ENCODE measurements at places on chromosomes 6 and 20.

GRCh38 chr6:2485116-2485515 lies 239.7 kb upstream of the GMDS start:
- no peak for DNase-seq

GRCh38 chr6:13535306-13535705 lies 39.1 kb upstream of the SIRT5 start:
- DNase-seq = no peak

GRCh38 chr6:144953552-144954240 lies 668.6 kb downstream of the UTRN start:
- no peak for DNase-seq

DNA sequence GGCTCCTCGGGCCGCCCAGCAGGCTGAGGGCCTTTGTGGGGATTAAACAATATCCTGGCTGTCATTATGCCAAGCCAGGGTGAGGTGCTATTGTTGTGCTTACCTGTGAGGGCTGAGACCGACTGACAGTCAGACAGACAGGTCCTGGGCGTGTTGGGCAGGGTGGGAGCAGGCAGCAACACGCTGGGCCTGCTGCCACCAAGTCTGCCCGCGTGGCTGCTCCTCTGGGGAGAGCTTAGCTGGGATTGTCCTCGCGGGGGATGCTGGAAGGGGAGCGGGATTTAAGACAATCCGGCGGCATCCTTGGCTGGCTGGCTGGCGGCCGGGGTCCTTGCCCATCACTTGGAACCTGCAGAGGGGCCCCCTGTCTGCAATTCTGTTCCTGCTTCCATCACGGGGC lies 20.0 kb downstream of the ITPR3 start:
- DNase-seq = no peak

DNA sequence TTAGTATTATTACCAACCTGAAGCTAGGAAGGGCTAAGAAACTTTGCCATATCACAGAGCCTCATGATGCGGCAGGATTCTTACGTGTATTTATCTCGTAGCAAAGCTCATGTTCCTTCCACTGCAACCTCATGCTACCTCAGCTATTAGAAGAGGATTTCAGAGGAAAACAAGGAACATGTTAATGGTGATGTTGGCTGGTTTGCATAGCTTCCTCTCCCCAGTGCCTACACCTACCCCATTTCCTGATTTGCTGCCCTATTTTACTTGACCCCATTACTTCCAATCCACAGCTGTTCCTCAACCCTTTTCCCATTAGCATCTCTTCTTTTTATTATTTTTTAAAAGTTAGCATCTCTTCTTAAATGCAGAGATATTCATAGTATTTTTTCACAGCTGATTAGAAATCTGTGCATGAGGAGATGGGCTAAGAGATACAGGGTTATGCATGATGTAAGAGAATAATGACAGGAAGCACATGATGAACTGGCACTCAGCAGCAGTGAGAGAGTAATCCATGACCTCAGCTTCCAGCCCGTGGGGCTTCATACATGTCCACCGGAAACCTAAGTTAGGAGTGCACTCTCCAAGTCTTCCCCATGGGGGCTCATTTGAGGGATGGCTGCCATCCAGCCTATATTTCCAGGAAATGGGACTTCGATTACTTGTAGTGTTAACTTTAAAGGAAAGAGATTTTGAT lies 106.1 kb upstream of the ASF1A start:
- no peak for DNase-seq

- DNase-seq = no peak
Measured at GRCh38 chr20:33909331-33909921, 84.3 kb upstream of the RALY start.

GRCh38 chr6:26550250-26550993 lies 12.3 kb downstream of the HMGN4 start:
- DNase-seq = peak; percentile 73

DNA sequence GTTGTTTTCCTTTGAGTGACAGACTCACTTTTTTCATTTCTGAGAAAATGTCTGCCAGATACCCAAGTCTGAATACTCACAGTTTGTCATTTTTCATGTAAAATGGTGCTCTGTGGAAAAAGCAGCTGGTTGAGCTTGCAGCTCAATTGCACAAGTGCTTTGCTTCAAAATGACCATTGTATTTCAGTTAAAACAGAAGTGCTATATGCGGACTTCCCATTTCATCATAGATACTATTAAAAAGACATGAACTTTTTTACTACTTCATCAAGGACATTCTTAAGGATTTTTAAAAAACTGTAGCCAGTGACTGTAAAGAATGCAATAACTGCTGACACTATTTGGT lies 61.5 kb downstream of the KCNS1 start:
- DNase-seq = no peak

DNA sequence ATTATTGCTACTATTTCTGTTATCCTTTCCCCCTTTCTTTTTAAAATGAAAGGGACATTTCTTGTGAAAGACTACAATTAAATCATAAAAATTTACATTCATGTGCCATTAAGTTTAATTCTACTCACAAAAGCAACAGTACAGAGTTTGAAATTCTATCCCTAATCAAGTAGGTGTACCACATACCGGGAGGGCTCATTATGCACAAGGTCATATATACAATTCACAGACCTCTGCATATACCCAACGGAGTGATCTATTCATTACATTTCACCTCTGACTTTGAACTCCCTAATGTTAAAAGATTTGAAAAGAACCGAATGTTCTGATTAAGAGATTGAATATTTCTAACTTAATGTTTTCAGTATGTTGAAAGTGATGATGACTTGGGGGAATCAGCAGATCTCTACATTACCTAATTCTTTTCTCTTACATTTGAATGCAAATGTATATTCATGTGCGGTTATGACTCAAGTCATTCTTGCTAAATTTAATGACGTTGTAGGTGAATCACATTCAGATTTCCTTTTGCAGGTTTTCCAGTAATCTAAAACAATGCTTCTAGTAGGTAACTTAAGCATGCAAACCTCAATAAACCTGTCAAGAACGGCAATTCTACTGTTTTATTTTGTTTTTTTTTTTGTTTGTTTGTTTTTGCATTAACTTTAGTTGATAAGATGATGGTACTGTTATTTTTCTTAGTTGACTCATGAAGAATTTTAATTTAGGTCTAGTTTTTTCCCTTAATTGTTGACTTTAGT lies 7.3 kb downstream of the EYA4 start:
- no peak for DNase-seq

- no peak for DNase-seq
Measured at GRCh38 chr20:44946271-44946852, 13.8 kb downstream of the TOMM34 start.

GRCh38 chr6:154478021-154478700 lies 32.3 kb downstream of the CNKSR3 start:
- DNase-seq = no peak

Data from activated CD4-positive, alpha-beta T cell treated with anti-CD3 and anti-CD28 coated beads for 48 hours (primary cell).